ENCODE measurements at places on chromosomes 5 and 9. TPM values are rescaled to one million over a fixed set of nuclear protein-coding genes. Genes with fewer than 3 reads are reported as not detected.

The NRG2 gene
- total RNA-seq: 0.51 TPM

The POU5F2 gene
- 2.0 TPM for total RNA-seq

The PIP5K1B gene
- total RNA-seq: 2.6 TPM

The COMMD10 gene
- 35.9 TPM for total RNA-seq

The WNK2 gene
- total RNA-seq: 34.8 TPM

The CEP72 gene
- 2.4 TPM for total RNA-seq

GRCh38 chr5:155260798-155261197 is 247.2 kb downstream of the KIF4B start:
- no peak for DNase-seq

DNA sequence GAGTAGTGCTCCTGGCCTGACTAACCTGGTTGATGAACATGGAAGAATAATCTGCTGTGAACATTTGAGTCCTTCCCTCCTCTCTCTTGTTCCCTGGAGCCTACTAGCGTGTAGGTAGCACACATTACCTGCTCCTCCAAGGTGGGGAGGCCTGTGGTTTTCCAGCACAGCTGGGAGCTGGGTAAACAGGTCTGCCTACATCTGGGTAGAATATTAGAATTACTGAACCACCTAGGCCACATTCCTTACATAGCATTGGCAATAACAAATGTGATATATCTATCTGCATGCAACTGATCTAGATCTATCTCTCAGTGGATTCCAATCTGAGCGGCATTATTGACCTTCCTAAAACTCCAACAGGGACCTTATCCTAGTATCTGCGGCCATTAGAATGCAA is 151.0 kb upstream of the ZNF366 start:
- no peak for DNase-seq

- DNase-seq: no peak
Measured at GRCh38 chr5:61465066-61465465, 133.0 kb downstream of the ZSWIM6 start.

DNA sequence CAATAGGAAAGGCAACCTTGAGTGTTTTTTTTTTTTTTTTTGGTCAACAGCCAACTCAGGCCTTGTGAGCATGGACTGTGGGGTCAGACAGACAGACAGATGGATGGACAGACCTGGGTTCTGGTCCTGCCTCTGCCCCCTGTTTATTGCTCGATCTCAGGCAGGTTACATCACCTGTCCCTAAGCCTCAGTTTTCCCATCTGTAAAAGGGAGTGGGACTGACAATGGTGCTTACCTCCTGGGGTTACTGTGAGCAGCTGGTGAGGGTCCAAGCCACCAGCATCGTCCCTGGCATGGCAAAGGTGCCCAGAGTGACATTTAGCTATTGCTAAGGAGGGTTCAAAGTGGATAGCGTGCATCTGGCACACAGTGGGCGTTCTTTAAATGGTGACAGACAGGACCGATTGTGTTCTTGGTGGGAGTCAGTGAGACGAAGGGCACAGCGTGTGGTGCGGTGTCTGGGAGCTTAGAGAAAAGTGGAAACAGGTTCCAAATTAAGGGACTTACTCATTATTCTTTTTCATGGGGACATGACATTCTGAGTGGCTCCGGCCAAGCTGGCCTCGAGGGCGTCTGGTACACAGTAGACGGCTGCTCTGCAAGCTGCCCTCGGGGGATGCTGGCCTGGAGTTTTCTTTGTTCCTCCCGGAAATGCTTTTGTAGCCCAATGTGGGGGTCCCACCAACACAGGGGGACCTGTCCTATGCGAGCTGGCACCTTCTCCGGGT is 72.1 kb downstream of the COL27A1 start:
- no peak for DNase-seq

GRCh38 chr9:102631559-102631958 is 363.6 kb upstream of the CYLC2 start:
- DNase-seq: no peak

DNA sequence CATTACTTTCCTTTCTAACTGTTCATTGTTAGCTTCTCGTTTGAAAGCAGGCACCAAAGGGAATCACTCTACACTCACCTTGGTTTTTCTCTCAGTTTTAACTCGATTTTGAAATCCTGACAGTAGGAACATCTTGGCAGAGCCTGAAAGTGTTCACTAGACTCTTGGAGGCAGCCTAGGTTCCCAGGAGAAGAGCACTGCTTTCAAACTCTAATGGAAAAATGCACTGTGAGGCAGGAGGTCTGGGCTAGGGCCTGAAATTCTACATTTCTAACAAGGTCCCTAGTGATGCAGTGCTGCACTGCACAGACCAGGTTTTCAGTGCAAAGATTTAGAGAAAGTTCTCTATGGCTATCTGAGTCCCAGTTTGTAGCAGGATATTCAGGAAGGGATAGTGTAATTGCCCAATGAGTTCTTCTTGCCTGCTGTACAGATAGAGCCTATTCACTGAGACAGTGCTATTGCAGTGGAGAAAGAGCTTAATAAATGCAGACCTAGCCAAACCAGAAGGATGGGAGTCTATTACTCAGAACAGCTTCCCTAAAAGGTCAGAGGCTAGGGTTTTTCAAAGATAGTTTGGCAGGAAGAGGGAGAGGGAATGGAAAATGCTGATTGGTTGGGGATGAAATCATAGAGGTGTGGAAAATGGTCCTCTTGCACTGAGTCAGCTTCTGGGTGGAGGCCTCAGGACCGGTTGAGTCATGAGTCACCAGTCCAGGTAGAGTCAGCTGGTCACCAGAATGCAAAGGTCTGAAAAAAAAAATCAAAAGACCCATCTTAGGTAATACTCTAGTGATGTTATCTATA is 153.9 kb downstream of the GPBP1 start:
- no peak for DNase-seq

GRCh38 chr5:115415143-115415491 is 118.7 kb upstream of the CCDC112 start:
- DNase-seq: no peak

DNA sequence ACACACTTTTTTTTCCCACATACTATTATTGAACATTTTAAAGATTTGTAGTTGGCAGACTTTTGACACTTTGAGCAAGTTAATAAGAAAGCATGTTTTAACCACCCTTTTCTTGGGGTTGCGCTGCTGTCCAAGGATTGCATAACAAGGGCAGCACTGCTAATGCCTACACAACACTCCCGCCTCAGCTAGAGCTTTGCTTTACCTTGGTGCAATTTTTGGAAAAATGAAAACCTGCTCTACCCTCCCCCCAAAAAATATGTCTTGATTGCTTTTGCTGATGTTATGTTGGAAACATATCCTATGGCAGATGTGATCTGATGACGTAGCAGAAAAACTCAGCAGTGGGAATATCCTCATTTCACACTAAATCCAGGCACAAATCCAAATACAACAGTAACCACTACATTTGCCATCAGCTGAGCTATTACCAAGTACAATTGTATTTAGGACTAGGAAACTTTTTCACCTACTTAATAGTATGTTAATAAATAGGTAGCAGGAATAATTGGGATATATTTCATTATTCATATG is 51.5 kb downstream of the UBE2R2 start:
- DNase-seq: no peak

DNA sequence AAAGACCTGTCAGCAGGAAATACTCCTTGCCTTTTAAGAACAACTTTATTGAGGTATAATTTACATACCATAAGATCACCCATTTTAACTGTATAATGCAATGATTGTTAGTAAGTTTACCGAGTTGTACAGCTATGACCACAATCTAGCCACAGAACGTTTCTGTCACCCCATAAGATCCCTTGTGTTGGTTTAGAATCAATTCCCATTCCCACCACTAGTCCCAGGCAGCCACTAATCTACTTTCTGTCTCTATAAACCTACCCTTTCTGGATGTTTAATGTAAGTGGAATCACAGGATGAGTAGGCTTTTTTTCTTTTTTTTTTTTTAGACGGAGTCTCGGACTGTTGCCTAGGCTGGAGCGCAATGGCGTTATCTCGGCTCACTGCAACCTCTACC is 4.4 kb downstream of the GPR107 start:
- no peak for DNase-seq

DNA sequence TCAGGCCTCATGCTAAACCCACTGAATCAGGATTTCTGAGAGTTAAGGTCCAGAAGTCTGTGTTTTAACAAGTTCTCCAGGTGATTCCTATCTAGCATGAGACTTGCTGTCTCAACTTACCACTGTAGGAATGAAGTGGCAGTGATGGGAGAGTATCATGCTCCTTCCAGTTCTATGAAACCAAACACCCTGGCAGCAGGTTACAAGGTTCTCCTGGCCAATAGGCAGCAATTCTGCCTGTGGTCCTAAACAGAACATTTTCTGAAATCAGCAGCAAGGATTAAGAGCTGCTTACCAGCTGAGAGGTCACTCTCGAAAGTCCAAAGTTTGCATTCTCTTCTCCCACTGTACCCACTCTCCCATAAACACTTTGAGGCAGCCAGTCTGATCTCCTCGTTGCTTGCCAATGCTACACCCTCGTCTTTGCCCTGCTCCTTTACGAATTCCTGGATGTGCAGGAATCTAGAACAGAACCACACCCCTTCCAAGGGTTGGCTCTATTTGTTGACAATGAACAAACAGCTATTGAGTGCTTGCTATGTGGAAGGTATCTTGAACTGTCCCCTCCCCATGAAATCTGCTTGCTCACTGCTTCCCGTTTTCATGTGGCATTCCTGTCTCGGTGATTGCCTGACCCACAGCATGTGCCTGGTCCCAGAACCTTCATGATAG is 100.5 kb downstream of the TMEM174 start:
- DNase-seq: no peak

DNA sequence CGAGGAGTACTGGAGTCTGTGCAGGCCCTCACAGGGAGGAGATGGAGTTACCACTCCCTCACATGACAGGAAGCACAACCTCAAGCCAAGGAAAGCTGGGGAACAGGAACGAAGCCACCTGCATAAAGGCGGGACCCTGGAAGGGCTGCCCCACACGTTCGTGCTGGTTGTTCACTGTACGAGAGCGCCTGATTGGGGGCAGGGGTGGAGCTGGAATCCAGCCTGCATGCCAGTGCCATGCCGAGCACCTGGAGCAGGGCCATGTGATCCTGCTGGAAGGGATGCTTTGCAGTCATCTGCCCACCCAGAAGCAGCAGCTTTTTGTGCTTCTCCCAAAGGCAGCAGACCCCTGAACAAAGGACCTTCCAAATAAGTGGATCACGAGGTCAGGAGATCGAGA is 11.4 kb downstream of the GRM6 start:
- DNase-seq: peak; percentile 57

DNA sequence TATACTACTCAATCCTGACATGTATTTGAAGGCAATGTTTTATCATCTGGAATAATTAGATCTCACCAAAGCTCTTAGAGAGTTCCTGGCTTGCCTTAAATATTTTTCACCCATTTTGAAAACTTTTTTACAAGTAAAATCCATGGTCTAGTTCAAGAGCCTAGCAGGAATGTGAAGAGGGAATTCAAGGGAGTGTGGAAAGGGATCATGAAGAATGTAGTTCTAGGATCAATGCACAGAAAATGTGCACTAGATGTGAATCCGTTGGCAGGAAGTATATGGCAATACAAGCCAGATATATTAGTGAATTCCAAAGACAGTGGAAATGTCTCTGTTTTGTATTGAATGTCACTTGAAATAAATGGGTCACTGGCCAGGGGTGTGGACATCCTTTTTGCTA is 167.9 kb upstream of the MOCS2 start:
- no peak for DNase-seq

DNA sequence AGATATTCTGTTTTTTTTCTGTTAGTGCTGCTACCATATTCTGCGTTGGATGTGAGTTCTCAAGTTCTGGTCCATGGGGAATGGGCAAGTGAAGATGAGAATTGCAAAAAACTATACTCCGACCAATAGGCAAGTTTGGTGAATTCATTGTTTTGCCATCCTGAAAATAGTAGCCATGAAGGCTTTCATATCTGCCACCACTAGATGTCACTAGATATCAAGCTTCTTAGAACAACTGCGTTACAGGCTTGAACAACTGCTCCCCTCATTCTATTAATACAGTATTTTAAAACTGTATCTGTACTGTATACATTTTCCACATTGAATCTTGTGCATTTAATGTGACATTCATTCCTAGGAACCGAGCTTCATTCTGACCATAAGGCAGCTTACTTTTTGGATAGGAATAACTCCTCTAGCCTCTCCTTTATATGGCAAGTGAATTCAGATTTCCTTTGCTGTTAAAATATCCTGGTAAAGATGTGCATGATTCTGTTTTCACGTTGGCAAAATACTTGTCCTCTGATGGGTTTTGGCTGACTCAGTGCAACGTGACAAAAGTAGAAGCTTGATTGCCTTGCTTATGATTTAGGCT is 163.6 kb downstream of the SREK1 start:
- DNase-seq: no peak

GRCh38 chr9:73701415-73702057 is 549.9 kb downstream of the ANXA1 start:
- DNase-seq: no peak

- no peak for DNase-seq
Measured at GRCh38 chr5:100623719-100624118, 88.5 kb downstream of the FAM174A start.

DNA sequence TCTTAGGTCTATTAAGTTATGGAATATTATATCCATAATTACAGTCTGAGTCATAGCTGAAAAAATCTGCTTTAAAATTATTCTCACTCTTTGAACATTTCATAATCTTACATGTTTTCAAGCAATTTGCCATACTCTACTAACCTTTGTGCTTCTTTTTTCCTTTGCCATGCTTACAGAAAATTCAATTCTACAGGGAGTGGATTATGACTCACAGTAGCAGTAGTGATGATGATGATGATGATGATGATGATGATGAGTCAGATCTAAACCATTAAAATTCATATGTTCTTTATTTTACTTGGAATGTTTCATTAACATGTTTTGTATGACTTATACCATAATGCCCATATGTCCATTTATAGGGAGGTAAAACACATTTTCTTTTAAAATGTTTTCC is 207.1 kb downstream of the VPS13A start:
- DNase-seq: no peak

DNA sequence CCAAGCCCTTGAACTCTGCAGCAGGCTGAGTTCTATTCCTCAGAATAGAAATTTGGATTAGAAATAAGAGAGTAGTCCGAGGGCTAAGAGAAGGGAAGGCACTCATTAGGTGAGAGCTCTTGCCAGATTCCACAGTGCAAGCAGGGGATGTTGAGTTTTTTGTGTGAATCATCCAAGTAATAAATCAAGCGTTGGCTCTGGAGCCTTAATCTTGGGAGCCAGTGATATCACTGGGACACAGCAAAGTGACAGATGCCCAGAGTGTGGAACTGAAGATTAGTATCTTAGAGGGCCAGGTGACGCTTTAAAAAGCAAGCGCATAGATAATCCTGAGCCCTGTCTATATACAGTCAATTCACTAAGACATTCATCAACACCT is 60.3 kb downstream of the FOXD1 start:
- DNase-seq: no peak
